ENCODE measurements at places on chromosomes 1 and 21. TPM values are rescaled to one million over a fixed set of nuclear protein-coding genes. Genes with fewer than 3 reads are reported as not detected.

The LY9 gene
- not detected for total RNA-seq

The KRTAP27-1 gene
- total RNA-seq, result not detected

The EPB41 gene
- 26.8 TPM for total RNA-seq

The CCDC185 gene
- not detected for total RNA-seq

The GPA33 gene
- not detected for total RNA-seq

The TIE1 gene
- total RNA-seq, result 1,011 TPM

The PATJ gene
- total RNA-seq, result 3.2 TPM

The AIM2 gene
- total RNA-seq, result not detected

The CTPS1 gene
- 35.9 TPM for total RNA-seq

The BEND5 gene
- total RNA-seq, result 0.65 TPM

The TPTE gene
- total RNA-seq, result not detected

Measured in vein endothelial cell (primary cell).